ENCODE measurements at places on chromosomes 3 and 15.

GRCh38 chr3:61829722-61830350 lies 268.5 kb downstream of the PTPRG start:
- no peak for DNase-seq

DNA sequence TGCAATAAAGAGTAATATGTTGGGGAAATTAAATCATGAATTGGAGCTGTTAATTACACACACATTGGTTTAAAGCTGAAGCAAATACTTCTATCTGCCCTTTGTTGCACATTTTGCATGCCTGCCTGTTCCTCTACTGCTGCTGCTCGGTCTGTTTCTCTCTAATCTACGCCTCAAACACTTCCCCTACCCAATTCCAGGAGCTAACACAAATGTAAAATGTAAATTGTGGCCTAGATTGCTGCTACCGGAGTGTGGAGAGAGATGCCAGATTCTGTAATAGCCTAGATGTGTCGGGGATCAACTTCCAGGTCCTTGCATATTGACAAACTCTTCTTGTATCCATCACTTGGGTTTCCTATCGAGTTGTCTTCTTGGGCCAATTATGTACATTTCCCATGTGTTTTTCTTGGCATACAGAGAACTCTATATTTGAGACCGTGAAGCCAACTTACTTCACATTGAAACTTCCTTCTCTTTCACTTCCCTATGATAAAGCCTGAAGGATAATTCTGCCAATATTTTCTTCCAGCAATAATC lies 450.4 kb upstream of the NR2F2 start:
- DNase-seq = no peak

GRCh38 chr15:44713006-44713966 lies 2.0 kb downstream of the B2M start:
- no peak for DNase-seq

GRCh38 chr3:161423911-161424522 lies 52.7 kb upstream of the SPTSSB start:
- DNase-seq = no peak

GRCh38 chr3:195139876-195140240 lies 131.1 kb downstream of the XXYLT1 start:
- no peak for DNase-seq

- DNase-seq = no peak
These were observed 32.1 kb downstream of the ABHD17C start for GRCh38 chr15:80727196-80727595.

- no peak for DNase-seq
These were observed 40.5 kb downstream of the OSTN start for GRCh38 chr3:191239407-191240031.

GRCh38 chr3:197186887-197187588 lies 111.4 kb downstream of the DLG1 start:
- no peak for DNase-seq

- no peak for DNase-seq
These were observed 75.7 kb downstream of the DUT start for GRCh38 chr15:48406911-48407310.

DNA sequence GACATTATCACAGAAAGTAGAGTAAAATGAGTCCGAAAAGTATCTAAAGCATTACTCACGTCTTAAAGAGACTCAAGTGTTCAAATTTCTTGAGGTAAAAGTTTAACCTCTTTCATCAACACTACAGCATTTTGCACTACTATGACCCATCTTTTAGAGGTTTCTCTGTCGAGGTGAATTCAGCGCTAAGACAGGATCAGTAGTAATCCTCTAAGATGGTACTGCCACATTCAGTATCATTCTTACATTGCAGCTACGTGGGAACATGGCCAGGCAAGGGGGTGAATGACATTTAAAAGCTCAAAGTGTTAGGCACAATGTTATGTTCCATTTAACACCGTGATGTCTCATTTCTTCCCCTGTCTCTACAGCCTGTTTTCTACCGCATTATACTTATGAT lies 210.8 kb downstream of the FMN1 start:
- no peak for DNase-seq

DNA sequence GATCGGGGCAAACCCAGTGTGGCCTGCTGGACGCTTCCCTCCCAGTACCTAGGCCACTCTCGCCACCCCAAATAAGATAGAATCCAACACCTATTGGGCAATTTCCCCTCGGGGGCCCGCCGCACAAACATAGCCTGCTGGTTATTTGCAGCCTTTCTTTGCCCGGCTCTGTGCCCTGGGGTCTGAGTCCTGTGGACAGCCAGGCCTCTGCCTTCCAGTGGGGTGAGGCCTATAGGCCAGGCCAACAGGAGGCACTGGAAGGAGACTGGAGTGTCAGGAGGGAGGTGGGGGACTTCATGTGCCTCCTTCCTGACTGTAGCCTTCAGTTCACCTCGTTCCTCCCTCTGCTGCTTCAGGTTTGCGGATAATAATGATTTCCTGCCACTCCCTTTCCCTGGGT lies 47.4 kb upstream of the LDHAL6B start:
- DNase-seq = no peak

DNA sequence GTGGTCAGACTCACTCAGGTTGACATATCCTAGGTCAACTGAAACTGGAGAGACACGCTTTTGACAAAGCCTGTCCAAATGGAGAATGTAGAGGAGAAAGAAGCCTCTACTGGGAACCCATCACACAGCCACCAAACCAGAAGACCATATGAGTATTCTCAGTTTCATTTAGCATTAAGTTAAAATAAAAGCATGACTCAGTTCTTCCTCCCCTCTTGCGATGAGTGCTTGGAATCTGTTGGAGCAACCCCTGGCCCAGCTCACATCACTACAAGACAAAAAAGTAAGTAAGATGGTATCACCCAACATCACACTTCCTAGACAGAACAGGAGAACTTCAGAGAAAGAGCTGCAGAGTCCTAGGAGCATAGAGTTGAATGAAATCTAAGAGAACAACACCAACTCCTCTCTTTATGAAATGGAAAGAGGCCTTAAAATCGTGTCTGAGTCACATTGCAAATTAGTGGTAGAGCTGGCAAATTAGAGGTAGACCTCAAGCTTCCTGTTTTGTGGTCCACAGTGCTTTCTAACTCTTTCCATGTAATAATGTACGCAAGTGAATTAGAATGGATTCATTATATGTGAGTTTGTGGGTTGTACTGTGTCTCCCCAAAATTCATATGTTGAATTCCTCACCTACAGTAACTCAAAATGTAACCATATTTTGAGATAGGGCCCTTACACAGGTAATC lies 51.2 kb downstream of the FGF12 start:
- no peak for DNase-seq

DNA sequence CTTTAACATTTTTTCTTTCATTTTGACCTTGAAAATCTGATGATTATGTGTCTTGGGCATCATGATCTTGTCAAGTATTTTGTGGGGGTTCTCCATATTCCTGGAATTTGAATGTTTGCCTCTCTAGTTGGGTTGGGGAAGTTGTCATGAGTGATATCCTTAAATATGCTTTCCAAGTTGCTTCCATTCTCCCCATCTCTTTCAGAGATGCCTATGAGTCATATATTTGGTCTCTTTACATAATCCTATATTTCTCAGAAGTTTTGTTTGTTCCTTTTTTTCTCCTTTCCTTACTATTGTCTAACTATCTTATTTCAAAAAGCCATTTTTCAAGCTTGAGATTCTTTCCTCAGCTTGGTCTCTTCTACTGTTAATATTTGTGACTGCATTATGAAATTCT lies 69.0 kb upstream of the CCDC80 start:
- DNase-seq = no peak

DNA sequence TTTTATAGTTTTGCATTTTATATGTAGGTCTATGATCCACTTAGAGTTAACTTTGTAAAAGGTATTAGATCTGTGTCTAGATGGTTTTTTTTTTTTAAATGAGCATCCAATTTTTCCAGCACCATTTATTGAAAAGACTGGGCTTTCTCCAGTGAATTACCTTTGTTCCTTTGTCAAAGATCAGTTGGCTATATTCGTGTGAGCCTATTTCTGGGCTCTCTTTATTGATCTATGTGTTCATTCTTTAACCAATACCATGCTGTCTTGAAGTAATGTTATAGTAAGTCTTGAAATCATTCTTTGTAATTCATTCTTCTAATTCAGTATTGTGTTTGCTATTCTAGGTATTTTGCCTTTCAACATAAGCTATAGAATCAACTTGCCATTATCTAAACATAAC lies 165.4 kb upstream of the ARPP21 start:
- DNase-seq = no peak

DNA sequence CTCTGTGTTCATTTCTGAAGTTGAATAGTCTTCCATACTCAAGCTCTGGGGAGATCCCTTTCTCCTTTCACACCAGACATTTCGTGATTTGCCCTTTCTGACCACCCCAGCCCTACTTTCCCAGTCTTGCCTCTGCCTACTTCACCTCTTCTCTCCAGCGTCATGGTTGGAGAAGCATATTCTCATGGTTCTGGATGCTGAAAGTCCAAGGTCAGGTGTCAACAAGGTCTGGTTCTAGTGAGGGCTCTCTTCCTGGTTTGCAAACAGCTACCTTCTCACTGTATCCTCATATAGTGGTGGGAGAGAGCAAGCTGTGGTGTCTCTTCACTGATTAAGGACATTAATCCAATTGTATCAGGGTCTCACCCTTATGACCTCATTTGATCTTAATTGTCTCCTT lies 169.4 kb downstream of the IGF1R start:
- DNase-seq = no peak

DNA sequence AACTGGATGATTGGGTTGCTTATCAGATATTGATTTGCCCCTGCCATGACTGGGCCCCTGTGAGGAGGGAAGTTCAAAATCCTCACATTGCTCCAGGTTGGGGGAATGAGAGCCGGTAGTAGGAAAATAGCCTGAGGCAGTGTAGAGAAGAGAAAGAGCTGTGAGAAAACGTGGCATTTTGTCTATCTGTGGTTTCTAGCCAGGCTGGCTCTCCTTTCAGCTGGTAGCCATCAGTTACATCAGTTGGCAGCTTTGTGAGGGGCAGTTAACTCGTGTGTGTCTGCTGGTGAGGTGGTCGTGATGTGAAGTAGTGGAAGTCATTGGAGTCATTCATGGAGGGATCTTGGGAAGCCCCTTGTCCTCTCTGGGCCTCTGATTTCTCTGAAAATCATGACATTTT lies 5.2 kb downstream of the ESYT3 start:
- DNase-seq = no peak

- DNase-seq = no peak
These were observed 110.8 kb downstream of the VGLL4 start for GRCh38 chr3:11532931-11533391.

GRCh38 chr3:191627064-191627463 lies 166.1 kb downstream of the PYDC2 start:
- no peak for DNase-seq

DNA sequence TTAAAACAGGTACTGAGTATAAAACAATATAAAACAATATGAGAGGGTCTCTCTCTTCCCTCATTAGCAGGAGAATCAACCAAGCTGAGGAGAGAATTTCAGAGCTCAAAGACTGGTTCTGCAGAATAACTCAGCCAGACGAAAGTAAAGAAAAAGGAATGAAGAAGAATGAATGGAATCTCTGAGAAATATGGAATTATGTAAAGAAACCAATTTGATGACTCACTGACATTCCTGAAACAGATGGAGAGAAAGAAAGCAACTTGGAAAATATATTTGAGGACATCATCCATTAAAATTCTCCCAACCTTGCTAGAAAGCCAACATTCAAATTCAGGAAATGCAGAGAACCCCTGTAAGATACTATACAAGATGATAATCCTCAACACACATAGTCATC lies 630.9 kb downstream of the PYDC2 start:
- DNase-seq = no peak

- DNase-seq = no peak
These were observed 100.3 kb downstream of the FSIP1 start for GRCh38 chr15:39682366-39682765.

- DNase-seq = no peak
These were observed 473.3 kb downstream of the OTOL1 start for GRCh38 chr3:161969867-161970266.
